Spinal cord (tissue), 10 donors: ENCODE measurements at places on chromosomes 5 and 9. TPM values are rescaled to one million over a fixed set of nuclear protein-coding genes. Genes with fewer than 3 reads are reported as not detected.

DNA sequence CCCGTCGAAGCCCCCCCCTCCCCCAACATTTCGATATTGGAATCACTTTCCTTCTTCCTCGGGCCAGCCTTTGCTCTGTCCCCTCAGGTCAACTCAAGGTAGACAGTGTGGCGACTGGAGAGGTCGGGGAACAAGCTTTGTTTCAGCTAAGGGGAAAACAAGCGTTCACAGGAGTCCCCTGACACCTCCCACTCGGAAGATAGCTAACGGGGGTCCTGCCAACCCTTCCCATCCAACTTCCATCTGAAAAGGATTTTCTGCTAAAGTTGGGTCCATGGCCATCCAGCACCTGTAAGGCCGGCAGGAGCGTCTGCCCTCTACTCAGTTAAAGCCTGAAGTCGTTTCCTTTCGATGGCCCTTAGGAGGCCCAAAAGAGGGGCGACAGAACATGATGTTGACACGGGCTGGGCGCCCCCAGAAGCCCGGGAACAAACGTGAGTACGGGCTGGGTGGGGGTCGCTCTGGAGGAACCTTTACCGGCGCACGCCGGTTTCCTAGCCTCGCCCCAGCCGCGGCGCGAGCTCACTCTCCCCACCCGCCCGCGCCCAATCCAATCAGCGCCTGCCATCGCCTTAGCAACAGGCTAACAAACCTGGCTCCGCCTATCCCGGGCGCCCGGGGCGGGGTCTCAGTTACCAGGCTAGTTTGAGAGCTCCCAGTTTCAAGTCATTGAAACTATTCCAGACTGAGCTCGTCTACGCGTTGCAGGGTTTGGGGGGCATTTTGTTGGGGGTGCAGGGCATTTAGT is 2.5 kb downstream of the ARRDC3 start:
- peak; percentile 97 for DNase-seq

- no peak for DNase-seq
Observed at GRCh38 chr5:73176250-73176649, 3.3 kb downstream of the TMEM174 start.

The IFNA7 gene
- not detected for polyA plus RNA-seq

The CSF1R gene
- polyA plus RNA-seq, result 54.8 TPM

GRCh38 chr9:121861501-121862180 is 210.2 kb downstream of the DAB2IP start:
- DNase-seq, result no peak

DNA sequence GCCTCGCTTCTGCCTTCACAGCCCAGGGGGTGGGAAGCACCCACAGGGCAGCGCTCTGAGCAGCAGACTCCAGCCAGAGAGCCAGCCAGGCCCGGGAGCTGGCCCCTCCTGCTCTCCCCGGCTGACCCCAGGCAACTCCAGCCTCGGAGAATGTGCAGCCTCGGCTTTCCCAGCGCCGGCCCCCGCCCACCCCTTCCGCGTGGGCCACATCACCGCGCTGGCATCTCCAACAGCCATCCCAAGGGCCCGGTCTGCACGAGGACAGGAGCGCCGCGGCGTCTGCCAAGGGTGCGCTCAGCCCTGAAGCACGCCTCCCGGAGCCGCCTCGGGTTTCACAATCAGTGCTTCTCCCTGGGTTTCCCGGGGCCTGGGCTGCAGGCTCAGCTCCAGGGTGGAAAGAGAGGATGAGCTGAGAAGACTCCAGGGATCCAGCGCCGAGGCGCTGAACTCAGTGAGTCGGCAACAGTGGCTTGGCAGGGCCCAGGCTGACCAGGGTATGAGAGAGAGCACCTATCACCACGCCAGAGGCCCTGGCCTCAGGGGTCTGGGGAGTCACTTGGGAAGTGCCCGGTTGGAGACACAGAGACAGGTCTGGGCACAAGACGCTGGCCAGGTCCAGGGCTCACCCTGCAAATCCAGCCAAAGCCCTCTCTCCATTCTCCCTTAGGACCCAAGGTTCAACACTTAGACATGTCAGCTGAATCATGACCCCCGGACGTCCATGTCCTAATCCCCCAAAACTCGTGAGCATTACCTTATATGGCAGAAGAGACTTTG is 79.6 kb downstream of the ADAMTS2 start:
- DNase-seq, result peak; percentile 76

DNA sequence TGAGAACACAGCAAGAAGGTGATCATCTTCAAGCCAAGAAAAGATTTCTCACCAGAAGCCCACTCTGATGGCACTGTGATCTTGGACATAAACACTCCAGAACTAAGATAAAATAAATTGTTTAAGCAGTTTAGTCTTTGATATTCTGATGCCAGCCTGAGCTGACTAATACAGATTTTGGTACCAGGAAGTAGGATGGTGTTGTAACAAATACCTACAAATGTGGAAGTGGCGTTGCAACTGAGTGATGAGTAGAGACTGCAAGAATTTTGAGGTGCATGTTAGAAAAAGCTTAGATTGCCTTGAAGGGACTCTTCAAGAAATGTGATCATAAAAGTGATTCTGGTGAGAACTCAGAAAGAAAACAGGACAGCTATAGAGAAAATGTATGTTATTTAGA is 592.4 kb upstream of the DAB2 start:
- DNase-seq, result no peak

- no peak for DNase-seq
Observed at GRCh38 chr5:91956738-91957137, 573.6 kb upstream of the ARRDC3 start.

DNA sequence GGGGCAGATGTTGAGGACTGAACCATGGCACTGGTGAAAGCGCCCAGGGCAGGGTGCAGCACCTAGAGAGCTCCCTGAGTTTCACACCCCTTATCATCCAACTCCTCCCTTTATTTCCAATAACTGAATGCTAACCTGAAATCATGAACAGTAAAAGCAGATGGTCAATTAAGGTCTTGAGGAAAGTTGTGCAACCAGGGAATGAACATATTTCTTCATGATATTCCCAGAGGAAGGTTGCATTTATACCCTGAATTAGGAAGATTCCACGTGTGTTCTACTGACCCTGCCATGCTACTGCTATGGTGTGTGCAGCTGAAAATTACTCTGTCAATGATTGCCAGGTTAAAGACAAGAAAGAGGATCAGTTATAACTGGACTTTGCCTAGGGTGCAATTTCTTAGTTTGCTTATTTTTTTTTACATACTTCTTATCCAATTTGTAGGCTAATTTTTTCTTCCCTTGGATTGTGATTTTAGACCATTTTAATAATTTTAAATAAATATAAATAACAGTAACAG is 319.8 kb downstream of the SEMA5A start:
- no peak for DNase-seq

DNA sequence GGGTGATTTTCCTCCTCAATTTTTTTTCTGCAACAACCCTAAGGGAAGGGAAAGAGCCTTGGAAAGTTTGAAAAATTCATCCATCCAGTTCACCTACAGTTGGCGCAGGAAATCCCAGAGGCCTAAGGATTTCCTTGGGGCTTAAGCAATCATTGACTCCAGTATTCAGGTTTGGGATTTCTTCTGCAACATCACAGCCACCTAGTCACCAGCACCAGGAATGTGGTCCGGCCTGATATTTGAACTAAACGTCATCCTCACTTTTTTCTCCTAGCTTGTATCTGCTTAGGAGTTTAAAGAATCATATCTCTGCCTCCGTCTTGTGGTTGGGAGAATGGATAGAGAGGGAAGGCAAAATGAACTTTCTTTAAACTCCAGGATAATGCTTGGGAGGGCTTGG is 20.2 kb upstream of the TLE4 start:
- DNase-seq, result no peak

The SLC6A3 gene
- 0.95 TPM for polyA plus RNA-seq

DNA sequence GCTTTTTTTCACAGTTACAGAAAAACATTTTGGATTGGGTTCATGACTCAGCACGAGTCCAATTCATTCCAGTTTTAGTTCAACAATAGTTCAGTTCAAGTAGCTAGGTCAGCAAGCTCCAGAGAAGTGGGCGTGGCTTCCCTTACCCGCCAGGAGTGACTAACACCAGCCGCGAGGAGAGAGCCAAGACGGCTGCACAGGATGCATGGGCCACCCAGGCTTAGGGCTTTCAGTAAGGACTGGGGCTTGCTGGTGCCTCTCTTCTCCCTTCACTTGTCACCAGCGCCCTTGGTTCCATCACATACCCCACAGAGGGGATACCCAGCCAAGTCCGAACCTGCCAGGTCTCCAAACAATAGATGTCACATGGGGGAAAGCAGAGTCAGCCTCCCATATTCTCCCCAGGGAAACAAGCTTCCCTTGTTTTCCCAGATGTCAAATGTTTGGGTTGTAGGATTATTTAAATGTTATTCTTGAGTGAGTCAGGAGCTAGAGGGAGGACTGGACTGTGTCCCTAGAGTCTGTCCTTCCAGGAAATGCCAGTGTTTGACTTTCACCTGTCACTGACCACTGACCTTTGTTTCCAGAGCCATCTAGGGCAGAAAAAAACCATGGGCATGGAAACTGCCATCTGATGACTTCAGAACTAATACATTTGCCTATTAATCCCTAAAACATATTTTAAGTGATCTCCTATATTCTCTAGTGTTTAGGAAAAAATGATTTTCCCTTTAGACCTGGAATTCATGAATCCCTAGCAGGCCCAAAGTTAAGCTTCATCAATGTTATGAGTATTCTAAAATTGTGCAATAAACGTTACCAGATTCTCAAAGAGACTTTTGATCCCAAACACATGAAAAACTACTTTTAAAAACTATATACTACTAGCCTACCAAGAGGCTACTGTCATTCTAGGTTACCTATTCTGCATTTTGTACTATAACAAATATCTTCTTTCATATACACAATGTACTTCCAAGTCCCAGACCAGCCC is 51.9 kb downstream of the NIPAL4 start:
- DNase-seq, result no peak

DNA sequence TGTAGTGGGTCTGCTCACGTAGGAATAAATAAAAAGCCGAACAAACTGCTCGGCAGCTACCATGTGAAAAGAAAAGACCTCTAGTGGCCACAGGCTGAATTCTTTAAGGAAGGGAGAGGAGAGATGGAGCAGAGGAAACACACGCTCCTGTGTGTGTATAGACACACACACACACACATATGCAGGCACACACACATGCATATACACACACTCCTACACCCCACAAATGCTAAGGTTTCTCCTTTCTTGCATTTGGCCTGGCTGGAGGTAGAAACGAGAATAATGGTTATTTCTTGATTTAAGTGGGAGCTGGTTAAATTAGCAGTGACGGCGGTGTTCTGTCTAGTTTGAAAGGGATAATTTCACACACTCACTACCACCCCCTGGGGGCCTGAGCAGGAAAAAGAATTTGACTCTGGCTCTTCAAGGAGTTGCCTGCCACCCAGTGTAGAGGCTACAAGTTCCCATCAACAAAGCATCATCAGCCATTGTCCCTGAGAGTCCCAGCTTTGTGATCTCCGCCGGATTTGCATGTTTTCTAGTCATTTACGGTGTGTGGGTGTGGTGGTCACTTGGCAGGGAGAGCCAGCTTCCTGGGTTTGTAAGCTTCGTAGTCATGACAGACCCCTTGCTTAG is at the start of gene INSYN2B:
Gene INSYN2B, minus strand, starts transcription at position 78 of the 636 bp plus-strand sequence. CDS start 96,597 bp downstream, outside the sequence.
- DNase-seq, result peak; percentile 84

- DNase-seq, result peak; percentile 75
Observed at GRCh38 chr5:99369797-99370593, 441.2 kb upstream of the CHD1 start.

- DNase-seq, result no peak
Observed at GRCh38 chr9:71048280-71048679, 73.1 kb downstream of the TRPM3 start.

The PCDH1 gene
- 52.0 TPM for polyA plus RNA-seq

The CYLC2 gene
- not detected for polyA plus RNA-seq

DNA sequence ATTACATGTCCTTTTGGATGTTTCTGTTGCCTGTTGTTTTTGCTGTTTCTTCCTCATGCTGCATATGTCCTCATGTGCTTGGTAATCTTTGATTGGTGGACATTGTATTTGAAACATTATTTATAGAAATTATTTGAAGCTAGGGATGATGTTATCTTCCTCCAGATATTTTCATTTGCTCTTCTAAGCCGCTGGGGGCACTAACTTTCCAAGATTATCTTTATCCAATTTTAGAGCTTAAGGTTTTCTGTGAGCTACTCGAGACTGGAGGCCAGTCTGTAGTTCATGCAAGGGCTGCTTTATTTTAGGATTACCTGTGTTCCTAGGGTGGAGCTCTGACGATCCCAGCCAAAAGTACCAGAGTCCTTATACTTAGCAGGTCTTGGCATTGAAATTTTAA is 40.9 kb downstream of the STX17 start:
- no peak for DNase-seq

The ZDHHC11 gene
- 21.6 TPM for polyA plus RNA-seq

- DNase-seq, result no peak
Observed at GRCh38 chr9:75000835-75001234, 27.3 kb downstream of the CARNMT1 start.

GRCh38 chr5:141935538-141935937 is 11.9 kb downstream of the DELE1 start:
- DNase-seq, result no peak

The SPATA31A3 gene
- polyA plus RNA-seq, result not detected

DNA sequence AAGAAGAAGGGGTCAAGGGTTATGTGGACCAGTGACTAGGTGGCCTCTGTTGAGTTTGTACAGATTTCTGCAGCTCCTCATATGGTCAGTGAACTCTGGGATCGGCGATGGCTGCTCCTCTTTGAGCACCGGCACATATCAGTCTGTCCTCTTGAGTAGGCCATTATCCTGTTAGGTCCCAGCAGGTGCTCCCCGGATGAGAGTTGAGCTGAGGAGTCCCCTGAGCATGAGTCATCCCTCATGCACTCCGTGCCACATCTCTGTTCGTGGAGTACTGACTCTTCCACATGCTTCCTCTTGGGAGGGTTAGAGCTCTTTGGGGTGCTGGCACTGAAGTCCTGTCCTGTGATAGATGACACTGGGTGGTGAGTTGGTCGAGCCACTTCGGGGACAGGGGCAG is 143.7 kb downstream of the PTTG1 start:
- no peak for DNase-seq

DNA sequence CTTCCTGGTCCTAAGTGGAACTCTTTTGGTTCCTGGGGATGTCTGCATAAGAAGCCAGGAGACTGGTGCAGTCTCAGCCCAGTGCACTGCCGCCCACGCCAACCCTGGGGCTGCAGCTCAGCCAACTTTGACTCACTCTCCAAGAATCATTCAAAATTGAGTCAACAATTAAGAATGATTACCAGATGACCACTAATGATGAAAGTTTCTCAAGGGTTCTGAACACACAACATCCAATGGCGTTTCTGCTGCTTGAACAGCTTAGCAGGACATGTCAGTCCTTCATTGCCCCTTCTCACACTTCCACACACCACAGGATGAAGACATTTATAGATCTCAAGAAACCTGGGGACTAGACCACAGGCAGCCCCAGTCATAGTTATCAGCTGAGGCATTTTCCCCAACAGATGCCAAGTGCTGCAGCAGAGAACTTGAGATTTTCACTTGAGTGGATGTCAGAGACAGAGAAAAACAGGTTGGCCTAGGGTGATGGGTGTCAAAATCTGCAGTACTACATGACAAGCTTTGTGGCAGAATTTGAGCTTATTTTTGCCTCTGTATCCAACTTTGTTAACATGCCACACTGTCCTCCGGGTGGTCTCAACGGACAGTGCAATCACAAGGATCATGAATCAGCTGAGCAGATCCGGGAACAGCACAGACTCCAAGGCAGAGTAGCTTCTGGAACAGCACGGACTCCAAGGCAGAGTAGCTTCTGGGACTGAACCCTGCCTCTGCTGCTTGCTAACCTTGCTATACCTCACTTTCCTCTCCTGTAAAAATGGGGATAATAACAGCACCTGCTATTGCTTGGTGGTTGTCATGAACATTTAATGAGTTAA is 356.1 kb downstream of the SPOCK1 start:
- DNase-seq, result no peak

GRCh38 chr5:56429110-56429561 is 196.0 kb upstream of the ANKRD55 start:
- no peak for DNase-seq

- no peak for DNase-seq
Observed at GRCh38 chr5:43687275-43687674, 84.3 kb downstream of the NNT start.

- no peak for DNase-seq
Observed at GRCh38 chr9:99748266-99748665, 73.4 kb upstream of the NR4A3 start.
